ENCODE measurements at places on chromosomes 5 and 9.

DNA sequence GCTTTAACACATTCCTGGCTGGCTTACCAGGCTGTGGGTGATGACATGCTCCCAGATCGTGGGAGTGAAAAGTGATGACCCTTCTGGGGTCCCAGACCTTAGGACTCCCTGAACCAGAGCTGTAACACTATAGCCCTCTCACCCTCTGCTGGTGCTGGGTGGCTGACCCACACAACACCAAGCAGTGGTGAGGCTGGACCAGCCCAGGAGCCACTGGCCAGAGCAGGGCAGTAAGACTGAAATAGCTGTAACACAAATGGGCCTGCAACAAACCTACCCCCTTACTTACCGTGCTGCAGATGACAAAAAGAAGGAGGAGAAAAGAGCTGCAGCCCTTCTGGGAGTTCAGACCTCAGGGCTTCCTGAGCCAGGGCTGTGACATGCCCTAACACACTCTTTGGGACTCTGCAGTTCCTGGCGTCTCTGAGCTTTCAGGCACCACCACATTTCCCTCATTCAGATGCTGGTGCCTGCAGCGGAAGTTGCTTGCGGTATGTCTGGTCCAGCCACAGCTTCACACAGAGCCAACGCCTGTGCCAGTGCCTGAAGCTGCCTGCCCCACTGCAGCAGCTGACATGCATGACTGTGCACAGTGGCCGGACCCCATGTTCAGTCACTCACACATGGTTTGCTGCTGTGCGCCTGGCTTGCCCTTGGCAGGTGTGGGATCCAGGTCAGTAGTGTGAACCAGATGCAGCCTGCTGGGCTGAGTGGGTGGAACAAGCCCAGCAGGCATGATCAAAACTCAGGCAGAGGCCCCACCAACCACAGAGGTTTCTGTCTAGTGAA, 1247.4 kb downstream of the EFNA5 start:
- no peak for DNase-seq

DNA sequence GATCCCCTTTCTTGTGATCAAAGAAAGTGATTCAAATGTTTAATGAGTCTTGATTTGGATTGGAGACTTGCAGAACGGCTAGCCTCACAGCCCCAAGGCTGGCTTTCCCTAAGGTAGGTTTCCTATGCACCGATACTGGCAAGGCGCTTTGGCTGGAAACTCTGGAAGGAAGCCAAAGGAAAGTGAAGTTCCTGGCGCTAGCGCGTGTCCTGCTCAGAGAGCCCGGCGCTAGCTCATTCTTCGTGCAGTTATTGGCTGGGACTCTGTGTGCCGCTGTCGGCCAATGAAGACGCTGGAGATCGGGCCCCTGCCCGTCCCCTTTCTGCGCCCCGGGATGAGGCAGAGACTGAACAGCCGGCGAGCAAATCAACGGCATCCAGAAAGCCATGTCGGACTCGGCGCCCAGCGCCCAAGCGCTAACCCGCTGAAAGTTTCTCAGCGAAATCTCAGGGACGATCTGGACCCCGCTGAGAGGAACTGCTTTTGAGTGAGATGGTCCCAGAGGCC, at the start of gene PCDHGC3:
PCDHGC3 (plus strand) TSS at position 342 of the 507 bp plus-strand sequence; CDS start at position 493, 151 bp downstream.
- DNase-seq: peak; percentile 21

DNA sequence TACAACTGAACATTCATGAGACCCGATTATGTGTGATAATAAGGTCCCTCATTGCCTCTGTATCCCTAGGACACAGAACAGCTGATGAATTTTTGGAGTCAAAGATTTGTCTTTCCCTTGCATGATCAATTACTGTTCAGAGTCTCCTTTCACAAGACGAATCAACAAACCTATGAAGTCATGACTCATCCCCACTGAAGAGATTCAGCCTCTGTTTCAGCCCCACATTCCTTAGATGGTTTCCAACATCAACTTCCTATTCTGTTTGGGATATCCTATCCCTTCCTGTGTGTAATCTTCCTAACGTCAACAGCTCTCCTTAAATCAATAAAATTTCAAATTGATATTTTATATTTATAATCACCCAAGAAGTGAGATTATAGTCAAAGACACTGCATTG, 199.0 kb downstream of the DNAH5 start:
- DNase-seq: no peak

DNA sequence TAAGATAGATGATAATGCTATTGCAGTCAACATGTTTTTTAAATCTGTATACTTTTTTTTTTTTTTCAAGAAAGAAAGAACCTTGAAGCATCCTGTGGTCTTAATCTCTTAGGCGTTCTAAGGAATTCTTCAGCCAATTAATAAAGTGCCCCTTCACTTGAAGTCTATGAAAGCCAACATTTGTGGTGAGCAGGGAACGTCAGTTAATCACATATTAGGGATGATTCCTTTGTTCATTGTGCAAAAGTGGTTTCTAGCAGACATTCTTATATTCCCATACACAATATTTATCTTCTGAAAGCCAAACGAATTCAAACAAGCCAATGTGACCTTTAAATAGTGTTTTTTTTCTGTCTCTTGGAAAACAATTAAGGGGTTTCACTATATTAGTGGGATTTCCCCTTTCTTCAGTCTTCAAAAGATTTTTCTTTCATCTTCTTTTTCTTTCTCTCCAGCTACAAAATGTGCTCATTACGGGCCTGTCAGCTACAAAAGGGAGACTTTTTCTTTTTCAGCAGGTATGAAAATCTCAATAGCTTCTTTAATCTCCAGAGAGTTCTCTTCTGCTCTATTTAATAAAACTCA, 40.1 kb downstream of the TMEM167A start:
- no peak for DNase-seq

DNA sequence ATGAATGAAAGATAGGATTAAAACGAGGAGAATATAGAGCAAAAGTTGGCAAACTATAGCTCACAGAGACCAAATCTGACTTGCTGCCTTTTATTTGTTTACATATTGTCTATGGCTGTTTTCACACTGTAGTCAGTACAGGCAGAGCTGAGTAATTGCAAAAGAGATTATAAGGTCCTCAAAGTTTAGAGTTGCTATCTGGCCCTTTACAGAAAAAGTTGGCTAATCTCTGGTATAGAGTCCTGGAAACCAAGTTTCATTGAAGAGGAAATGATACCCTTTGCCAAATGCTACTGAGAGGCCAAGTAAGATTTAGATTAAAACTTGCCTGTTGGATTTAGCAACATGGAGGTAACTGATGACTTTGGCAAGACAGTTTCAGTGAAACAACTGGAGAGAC, 36.0 kb downstream of the LYRM7 start:
- DNase-seq: no peak

DNA sequence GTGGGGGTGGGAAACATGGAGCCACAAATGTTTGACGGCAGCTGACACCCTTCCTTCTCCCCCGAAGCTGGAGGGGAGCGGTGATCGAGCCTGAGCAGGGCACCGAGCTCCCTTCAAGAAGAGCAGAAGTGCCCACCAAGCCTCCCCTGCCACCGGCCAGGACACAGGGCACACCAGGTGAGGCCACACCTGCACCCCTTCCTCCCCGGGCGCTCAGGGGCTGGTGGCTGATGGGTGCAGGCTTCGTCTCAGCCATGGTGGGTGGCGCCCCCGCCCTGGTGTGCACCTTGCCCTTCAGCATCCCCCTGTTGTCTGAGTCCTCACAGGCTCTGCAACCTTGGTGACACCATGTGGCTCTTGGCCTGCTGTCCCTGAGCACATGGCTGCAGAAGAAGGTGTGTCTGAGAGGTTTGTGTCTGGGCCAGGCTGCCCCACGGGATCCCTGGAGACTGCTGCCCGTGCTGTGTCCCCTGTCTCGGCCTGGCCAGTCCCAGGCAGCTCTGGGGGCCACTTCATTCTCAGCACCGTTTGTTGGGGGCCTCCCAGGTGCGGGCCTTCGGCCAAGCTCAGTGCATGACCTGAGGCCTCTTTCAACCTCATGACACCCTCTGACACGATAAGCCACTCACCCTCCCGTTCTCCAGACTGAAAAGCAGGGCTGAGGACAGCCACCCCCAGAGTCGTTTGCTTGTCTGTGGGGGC, 11.1 kb downstream of the MAN1B1 start:
- DNase-seq: no peak

GRCh38 chr5:144538845-144539244, 368.2 kb downstream of the KCTD16 start:
- no peak for DNase-seq

DNA sequence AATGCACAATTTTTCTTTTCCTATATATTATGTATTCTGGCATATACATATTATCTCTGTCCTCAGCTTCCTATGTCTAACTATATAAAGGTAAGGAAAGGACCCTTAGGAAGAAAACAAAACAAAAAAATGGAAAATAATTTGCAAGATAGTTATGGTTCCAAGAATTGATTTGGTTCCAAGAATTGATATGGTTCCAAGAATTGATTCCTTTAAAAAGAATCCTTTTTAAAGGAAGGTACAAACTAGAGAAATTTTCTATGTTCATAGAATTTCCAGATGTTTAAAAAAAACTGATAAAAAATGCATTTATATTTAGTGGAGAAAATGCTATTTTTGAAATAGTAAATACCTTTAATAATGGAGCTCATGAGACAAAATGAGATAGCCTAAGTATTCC, 12.1 kb downstream of the LYRM7 start:
- no peak for DNase-seq

- no peak for DNase-seq
Measured at GRCh38 chr9:12640866-12641636, 52.1 kb upstream of the TYRP1 start.

DNA sequence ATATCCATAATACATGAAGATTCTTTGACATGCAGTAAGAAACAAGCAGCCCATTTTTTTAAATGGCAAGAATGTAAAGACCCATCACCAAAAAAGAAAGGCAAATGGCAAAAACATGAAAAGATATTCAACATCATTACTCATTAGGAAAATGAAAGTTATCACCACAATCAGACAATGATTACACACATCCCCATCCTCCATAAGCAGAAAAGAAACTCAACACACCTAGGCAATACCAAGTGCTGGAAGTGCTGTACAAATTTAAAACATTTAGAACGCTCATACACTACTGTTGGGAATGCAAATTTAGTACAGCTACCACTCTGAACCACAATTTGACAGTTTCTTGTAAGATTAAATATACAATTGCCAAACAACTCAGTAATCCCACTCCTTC, 466.7 kb downstream of the ACTL7B start:
- no peak for DNase-seq

- DNase-seq: no peak
Measured at GRCh38 chr9:79020276-79020675, 551.5 kb upstream of the TLE4 start.

DNA sequence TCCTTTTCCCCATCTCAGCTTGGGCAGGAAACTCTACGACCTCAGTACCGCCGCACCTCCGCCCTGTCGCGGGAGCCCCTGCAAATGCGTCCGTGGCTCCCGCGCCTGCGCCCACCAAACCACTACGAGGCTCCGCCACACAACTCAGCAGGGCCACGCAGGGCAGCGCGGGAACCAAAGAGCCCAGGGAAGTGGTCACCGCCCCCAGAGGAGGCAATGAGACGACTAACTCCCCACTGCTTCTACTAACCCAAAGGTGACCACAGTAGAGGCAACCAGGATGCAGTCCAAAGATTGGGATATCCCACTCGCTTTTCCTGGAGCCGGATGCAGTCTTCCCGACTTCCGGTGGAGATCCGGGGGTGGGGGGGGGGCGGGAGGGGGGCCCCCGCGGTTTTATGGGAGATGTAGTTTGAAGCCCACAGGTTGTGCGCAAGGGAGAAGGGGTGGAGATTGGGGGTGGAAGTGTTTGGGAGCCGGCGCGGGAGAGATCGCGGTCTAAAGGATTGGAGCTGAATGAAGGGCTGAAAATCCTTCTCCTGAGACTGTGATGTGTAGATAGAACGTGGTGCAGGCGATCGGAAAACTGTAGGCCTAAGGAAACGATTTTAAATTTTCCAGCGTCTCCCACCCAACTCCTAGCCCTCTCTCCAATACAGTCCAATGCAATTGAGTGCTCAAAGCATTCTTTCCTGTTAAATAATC, at the start of gene NUDT12:
NUDT12 (minus strand) TSS at position 337 of the 705 bp plus-strand sequence. CDS start 2,541 bp downstream, outside the sequence.
- peak; percentile 21 for DNase-seq

DNA sequence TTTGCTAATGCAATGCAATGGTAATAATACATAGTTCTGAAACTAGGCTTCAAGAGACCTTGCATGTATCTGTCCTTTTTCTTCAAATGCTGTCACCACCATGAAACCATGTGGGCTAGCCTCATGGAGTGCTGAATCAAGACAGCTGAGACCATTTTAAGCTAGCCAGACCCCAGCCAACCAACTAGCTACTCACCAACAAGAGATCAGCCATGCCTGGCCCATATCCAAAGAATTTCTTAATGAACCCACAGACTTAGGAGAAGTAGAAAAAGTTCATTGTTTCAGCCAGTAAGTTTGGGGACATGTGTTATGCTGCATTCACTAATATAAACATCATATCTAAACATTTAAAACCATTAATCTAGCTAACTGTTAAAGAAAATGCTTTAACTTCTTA, 139.8 kb upstream of the EDIL3 start:
- DNase-seq: no peak

DNA sequence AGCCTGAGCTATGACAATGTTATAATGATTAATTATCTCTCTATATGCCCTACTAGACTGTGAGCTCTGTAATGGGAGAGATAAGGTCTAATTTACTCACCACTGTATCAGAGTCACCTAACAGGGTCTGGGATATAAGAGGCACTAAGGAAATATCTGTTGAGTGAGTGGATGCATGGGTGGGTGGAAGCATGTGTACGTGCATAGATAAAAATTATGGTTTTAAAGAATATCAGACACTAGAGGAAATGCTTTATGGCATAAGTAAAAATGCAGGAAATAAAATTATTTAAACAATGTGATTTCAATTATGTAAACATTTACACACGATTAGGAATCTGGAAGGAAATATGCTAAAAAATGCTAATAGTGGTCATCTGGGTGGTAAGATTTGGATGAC, 137.8 kb downstream of the SPOCK1 start:
- DNase-seq: no peak

DNA sequence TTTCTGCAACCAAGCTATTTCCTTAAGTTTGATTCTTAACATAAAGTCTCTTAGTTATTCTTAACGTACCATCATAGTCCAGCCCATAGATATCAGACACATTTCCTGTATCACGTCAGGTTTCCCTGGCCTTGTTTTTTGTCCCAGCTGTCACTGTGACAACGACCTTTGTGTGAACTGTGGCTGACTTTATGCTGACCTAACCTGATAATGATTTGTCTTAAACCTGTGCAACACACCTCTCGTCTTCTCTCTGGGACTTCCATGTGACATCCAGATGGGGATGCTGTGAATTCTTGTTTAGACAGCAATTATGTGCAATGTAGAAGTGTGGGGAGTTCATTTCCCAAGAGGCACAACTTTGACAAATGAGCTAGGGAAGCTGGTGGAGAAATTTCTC, 662.8 kb downstream of the PTPRD start:
- no peak for DNase-seq

DNA sequence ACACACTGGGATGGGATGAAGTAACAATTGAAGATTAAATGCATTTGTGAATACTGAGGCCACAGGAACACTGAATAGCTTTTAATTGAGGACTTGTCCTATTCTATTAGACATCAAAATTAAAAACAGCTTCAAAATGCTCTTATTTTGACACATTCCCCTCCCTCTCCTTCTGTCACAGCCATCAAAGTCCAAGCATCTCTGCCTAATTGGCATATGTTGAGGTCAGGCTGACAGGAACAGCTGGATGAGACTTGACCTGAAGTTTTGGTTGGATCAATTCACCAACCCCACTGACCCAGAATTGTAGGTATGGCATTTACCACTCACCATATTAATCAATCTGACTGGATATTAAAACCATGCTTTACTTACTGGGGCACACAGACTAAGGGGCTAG, 96.3 kb downstream of the PTCH1 start:
- no peak for DNase-seq

- no peak for DNase-seq
Measured at GRCh38 chr9:71592400-71592799, 175.9 kb downstream of the CEMIP2 start.

- no peak for DNase-seq
Measured at GRCh38 chr9:70195456-70195855, 63.3 kb upstream of the SMC5 start.

GRCh38 chr9:88586452-88586851, 51.5 kb downstream of the NXNL2 start:
- no peak for DNase-seq

Data from stimulated activated CD4-positive, alpha-beta T cell treated with anti-CD3 and anti-CD28 coated beads, Interleukin-12 subunit alpha, Interleukin-12 subunit beta, amount 100 ng/mL, for 24 hours (primary cell).